ENCODE measurements at places on chromosomes 7 and 10. TPM values are rescaled to one million over a fixed set of nuclear protein-coding genes. Genes with fewer than 3 reads are reported as not detected.

TUBB8 gene
- not detected for total RNA-seq

DGKI gene
- total RNA-seq = 3.5 TPM

ZC3HAV1 gene
- total RNA-seq = 27.7 TPM

PCDH15 gene
- not detected for total RNA-seq

ABCC2 gene
- total RNA-seq = 0.51 TPM

RBM20 gene
- 1.5 TPM for total RNA-seq

HEPACAM2 gene
- not detected for total RNA-seq

OR6B1 gene
- not detected for total RNA-seq

OPALIN gene
- total RNA-seq = not detected

ZEB1 gene
- 58.5 TPM for total RNA-seq

ELMO1 gene
- 46.7 TPM for total RNA-seq

TRPV5 gene
- total RNA-seq = not detected

DPP6 gene
- not detected for total RNA-seq

CHN2 gene
- total RNA-seq = 0.63 TPM

CDHR3 gene
- total RNA-seq = 1.3 TPM

PLEKHA8 gene
- 13.0 TPM for total RNA-seq

EN2 gene
- total RNA-seq = under 0.01 TPM

IDI2 gene
- not detected for total RNA-seq

SND1 gene
- total RNA-seq = 165 TPM

SSC4D gene
- 0.63 TPM for total RNA-seq

ADAP1 gene
- 1.8 TPM for total RNA-seq

CRPPA gene
- 1.2 TPM for total RNA-seq

PKD2L1 gene
- not detected for total RNA-seq

KCNIP2 gene
- total RNA-seq = 0.13 TPM

HOXA13 gene
- not detected for total RNA-seq

PON1 gene
- total RNA-seq = not detected

NEUROG3 gene
- total RNA-seq = not detected

LAMTOR4 gene
- total RNA-seq = 84.2 TPM

RGR gene
- total RNA-seq = not detected

ATXN7L1 gene
- 4.0 TPM for total RNA-seq

CDHR1 gene
- total RNA-seq = 0.25 TPM

HOXA4 gene
- total RNA-seq = 0.51 TPM

DOCK1 gene
- total RNA-seq = 69.3 TPM

CLCN1 gene
- total RNA-seq = not detected

ADARB2 gene
- total RNA-seq = not detected

EVX1 gene
- total RNA-seq = not detected

FGFR2 gene
- total RNA-seq = 0.13 TPM

PRKG1 gene
- total RNA-seq = 0.64 TPM

CYP2E1 gene
- total RNA-seq = 0.13 TPM

GSTO2 gene
- total RNA-seq = 0.51 TPM

NRG3 gene
- total RNA-seq = 8.2 TPM

ATOH7 gene
- not detected for total RNA-seq

NKX1-2 gene
- not detected for total RNA-seq

UNCX gene
- not detected for total RNA-seq

TRA2A gene
- 29.3 TPM for total RNA-seq

RSPH10B2 gene
- 0.39 TPM for total RNA-seq

Data from dermis microvascular lymphatic vessel endothelial cell (primary cell).